GM23338 (cell line): ENCODE measurements at places on chromosomes 1 and 21. TPM values are rescaled to one million over a fixed set of nuclear protein-coding genes. Genes with fewer than 3 reads are reported as not detected.

ZBTB8B gene
- 3.8 and 4.2 TPM in 2 replicates for total RNA-seq

ADAMTSL4 gene
- total RNA-seq = 3.6 and 5.3 TPM in 2 replicates

DNA sequence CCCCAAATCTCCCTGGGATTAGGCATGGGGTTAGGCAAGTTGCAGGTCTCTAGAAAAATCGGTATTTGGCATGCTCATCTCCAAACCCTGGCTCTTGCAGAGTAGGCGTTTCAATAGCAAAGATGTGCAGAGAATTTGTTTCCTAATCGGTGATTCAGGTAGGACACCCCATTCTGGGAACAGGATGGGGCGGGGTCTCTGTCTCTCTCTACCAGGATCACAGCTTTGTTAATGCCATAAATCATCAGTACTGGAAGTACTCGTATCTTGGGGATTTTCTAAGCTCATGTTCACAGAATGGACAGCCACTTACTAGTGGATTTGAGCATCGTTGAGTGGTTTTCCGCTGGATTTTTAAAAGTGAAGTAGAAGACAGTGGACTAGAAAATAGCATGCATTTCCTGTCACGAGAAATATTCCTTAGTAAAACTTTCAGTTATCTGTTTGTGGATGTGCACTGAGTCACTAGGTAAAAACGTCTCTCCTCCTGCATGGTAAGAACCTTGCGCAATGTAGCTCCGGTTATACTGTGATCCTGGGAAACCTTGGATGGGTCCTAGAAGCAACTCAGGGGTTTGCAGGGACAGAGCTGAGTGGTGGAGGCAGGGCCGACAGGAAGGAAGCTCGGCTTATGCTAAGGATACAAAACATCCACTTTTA is 5.1 kb downstream of the TMEM51 start:
- DNase-seq = no peak

SHISAL2A gene
- total RNA-seq = 0.10 TPM in 1 of 2 replicates, not detected in the other

- no peak for DNase-seq
These were observed 29.4 kb downstream of the VPS26C start for GRCh38 chr21:37237764-37238163.

GRCh38 chr21:16837721-16838120 is 675.1 kb upstream of the CXADR start:
- no peak for DNase-seq

DNA sequence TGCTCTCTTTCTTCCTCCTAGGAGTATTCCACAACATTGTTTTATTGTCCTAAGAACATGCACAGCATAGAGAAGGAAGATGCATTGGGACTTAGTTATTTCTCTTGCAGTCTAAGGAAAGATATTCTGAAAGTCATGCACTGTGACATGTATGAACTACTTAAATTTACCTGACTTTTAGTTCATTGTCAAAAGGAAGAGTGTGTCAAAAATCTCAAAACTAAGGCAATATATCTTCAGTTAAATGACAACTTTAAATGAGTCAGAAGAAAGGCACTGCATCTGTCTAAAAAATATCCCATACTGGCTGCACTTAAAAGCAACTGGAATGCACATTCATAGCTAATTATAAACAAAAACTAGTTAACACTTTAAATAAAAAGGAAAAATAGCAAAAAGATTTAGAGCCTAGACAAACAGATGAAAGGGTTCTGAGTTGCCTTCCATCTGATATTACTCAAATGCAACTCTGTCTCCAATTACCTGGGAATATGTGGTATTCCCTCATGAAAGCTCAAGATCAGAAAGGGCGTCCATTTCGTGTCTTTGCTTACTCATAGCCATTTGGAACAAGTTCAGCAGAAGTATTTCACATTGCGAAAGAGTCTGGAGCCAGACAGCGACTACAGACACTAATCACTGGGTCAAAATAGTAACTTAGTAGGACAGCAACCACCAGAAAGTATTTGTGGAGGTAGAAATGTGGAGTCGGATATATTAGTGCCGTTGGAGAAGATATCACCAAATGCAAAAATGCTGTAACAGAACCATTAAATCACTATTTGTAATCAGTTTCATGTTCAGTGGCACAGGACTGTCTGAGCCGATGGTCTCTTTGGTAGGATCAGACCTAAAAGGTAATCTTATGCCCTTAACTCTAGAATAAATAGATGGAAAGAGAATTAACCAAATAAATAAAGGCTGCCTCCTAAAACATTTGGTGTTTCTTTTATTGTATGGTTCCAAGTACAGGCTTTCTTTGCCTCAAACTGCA is 225.7 kb downstream of the GREM2 start:
- DNase-seq = no peak

- no peak for DNase-seq
These were observed 199.3 kb upstream of the JUN start for GRCh38 chr1:58983162-58983561.

- no peak for DNase-seq
These were observed 19.0 kb downstream of the DPH5 start for GRCh38 chr1:101006553-101006952.

GRCh38 chr1:170657275-170657853 is 6.6 kb upstream of the PRRX1 start:
- DNase-seq = peak; percentile 42

- DNase-seq = no peak
These were observed 201.5 kb downstream of the LMO4 start for GRCh38 chr1:87530042-87530807.

DNA sequence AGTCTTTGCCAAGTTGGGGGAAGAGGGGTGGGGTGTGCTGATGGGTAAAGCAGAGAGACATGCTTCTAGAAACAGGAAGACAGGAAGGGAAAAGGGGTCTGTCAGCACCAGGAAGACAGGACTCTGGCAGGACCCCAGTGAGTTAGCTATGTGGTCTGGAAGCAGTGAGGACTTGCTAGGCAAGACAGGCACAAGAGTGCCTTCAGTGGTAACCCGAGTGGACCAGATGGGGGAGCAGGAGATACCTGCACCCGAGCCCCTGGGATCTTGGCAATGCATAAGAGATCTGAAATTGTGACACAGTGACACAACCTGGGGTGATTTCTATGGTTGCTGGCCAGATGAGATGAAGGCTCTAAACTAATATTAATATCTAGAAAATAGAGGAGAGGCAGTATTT is 7.0 kb downstream of the TLR5 start:
- peak; percentile 63 for DNase-seq

DNA sequence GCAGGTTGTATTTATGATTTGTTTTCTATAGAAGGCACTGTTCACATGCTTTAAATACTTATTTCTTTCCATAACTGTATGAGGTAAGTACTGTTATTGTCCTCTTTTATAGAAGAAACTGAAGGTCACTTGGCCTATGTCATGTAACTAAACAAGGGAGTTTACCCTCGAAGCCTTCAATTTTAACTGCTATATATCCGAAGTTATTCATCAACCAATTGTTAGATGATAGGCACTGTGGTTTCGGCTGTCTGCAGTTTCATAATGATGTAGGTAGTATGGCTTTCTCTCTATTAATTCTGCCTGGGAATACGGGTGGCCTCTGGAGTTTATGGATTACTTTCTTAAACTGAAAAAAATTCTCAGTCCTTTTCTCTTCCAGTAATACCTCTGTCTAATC is 413.3 kb upstream of the ADGRL2 start:
- no peak for DNase-seq

OR2L3 gene
- total RNA-seq = not detected in 2 replicates
